ENCODE measurements at places on chromosomes 11 and 22.
A peak's percentile ranks its signal among the peaks of the same experiment; 100 is the strongest.

DNA sequence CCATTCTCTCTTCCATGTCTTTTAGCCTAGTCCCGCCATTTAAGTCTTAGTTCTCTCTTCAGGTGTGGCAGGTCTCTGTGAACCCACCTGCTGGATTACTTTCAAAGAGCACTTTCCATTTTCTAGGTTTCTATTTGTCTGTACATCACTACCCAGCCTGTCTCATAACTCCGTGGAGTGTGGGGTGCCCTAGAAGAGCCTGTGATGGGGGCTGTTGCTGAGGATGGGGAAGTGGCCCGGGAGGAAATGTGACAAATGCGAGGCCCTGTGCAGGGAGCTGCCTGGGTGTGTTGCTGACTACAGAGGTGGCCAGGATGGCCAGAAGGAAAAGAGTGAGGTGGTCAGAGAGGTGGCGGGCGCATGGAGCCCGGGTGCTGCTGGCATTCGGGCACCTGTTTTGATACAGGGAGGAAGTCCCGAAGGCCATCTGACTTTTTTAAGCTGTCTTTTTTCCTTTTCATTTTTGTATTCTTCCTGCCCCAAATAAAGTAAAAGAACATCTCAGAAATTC, 10.7 kb downstream of the DGCR8 start:
- no peak for DNase-seq

- no peak for DNase-seq
These were observed 667 bp downstream of the CD81 start for GRCh38 chr11:2377511-2378443.

- DNase-seq, result peak; percentile 82
These were observed 11.9 kb upstream of the MDK start for GRCh38 chr11:46369458-46370152.

- DNase-seq, result no peak
These were observed 83.7 kb downstream of the CDKN1C start for GRCh38 chr11:2801711-2802388.

- DNase-seq, result no peak
These were observed 17.0 kb upstream of the SCGB1A1 start for GRCh38 chr11:62401811-62402210.

- DNase-seq, result no peak
These were observed 23.4 kb upstream of the GPR83 start for GRCh38 chr11:94424662-94425061.

DNA sequence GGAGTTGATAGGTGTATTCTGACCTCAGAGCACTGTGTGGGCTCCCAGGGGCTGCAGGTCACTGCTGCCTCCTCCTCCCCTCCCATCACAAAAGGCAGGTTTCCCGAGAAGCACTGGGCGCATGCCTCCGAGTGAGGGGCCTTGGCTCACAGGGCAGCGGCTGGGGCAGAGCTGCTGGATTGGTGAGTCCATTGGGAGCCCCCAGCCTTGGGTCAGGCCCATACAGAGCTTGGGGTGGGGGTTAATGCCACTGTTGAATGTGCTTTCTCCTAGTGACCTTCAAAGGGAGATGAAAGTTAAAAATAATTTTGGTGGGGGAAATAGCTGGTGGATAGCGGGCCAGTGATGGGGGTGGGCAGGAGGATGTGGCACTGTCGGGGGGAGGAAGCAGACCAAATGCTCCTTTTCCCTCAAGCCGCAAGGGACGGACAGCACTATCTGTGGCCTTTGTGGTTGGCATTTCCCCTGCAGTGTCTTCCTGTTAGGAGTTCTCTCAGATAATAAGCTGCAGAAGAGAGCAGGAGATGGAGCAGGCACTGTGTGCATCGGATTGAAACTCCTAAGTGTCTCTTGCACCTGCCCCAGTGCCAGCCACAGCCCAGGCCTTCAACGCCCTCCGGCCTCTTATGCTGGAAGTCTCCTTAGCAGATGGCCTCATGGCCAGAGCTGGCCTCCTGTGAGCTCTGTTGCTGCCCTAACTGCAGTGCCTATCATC, 3.2 kb downstream of the TUBA8 start:
- DNase-seq, result no peak

GRCh38 chr22:20615533-20616450, 108.4 kb downstream of the MED15 start:
- DNase-seq, result no peak

- no peak for DNase-seq
These were observed 50.5 kb upstream of the TSKU start for GRCh38 chr11:76732643-76733042.

- DNase-seq, result no peak
These were observed 33.0 kb downstream of the MOB2 start for GRCh38 chr11:1453611-1454034.

GRCh38 chr11:102590276-102591049, 34.7 kb downstream of the MMP20 start:
- no peak for DNase-seq

- DNase-seq, result no peak
These were observed 1717.1 kb upstream of the RAG2 start for GRCh38 chr11:38315151-38315550.

DNA sequence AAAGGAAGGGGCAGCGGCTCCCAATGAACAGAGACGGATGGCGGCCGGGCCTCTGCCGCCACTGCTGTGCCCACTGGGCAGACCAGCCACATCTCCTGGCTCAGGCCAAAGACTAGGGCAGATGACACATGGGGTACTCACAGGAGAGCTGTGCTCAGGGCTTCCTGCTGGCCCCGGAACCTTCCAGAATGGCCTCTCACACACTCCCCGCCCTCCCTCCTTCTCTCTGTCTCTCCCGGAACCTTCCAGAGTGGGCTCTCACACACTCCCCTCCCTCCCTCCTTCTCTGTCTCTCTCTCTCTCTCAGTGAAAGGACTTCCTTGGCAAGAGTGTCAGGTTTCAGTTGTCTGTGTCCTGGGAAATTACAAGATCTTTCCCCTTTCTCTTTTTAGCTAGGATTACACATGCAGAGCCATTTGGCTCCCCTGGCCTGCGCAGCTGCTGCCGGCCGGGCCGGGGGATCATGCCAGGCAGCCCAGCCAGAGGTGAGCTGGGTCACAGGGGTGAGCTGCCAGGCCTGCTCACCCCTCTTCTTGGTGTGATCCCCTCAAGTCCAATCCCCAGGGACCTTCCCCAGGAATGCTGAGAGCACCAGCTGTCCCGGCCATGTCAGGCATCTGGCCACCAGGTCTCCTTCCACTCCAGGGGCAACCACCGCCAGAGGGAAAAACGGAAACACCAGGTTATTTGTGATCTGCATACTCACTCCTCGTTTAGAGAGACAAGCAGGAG, 45.3 kb upstream of the ADA2 start:
- no peak for DNase-seq

DNA sequence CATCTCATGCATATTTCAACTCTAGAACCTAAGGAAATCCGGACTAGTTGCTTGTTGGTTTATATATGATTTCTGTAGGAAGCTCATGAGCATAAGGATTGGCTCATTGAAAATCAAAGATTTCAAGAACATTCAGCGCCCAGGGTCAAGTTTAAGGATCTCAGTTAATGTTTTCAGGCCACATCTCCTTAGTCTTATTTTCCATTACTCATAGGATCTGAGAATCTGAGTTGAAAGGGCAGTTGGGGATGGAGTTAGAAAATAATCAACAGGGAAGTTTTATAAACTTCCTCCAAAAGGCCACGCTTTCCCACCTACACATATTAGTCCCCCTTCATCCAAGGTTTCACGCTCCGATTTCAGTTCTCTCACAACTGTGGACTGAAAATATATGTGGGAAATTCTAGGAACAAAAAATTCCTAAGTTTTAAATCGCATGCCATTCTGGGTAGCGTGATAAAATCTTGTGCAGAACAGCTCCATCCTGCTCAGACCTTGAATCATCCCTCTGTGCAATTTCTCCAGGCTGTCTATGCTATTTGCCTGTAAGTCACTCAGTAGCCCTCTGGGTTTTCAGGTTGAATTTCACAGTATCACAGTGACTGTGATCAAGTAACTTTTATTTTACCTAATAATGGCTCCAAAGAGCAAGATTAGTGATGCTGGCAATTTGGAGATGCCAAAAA, 160.2 kb downstream of the KIRREL3 start:
- DNase-seq, result no peak

GRCh38 chr11:23398052-23398451, 537.8 kb upstream of the CCDC179 start:
- no peak for DNase-seq

DNA sequence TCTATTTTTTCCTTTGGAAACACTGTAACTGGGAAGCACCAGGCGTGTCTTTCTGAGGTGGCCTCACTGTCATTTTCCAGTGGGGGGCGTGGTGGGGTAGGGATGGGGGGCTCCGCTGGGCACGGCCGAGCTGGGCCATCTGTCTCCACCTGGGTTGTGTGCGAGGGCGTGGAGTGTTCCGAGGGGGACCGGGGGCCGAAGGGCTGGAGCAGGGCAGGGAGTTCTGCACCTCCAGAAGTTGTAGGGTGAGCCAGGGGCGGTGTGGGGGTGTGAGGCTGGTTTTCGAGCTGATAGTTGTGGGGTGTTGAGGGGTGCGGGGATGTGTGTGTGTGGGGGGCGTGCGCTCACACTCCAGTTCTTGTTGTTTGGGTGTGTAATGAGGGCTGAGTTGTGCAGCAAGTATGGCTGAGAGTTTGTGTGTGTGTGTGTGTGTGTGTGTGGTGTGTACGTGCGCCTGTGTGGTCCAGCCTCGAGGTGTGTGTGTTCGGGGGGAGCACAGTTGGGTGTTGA, 10.8 kb downstream of the YPEL4 start:
- no peak for DNase-seq

DNA sequence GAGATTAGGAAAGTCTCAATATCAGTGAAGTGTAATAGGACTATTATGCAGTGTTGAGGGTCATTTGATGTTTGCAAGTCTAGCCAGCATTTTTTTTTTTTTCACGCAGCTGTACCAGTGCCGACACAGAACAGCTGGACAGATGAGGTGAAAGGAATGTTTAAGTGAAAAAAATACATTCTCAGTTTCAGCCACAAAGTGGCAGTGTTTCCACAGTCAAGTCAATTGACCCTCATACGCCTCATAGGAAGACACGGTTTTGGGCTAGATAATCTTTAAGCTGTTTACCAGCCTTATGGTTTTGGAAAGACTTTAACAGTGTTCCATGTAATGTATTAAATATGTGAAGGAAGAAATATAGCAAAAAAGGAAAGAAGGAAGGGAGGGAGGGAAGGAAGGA, 349.9 kb upstream of the ANO3 start:
- DNase-seq, result no peak

DNA sequence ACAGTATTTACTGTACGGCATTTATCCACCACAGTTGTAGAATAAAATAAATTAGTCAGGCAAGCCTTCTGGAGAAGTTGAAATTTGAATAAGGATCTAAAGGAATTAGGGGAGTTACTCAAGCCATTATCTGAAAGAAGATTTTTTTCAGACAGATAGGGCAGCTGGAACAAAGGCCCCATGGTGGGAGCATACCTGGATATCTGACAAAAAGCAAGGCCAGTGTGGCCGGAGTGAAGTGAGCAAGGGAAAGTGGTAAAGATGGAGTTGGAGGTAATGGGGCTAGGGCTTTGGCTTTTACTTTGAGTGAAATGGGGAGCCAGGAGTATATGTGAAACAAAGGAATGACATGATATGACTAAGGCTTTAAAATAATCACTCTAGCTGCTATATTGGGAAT, 45.7 kb upstream of the PSMA1 start:
- no peak for DNase-seq

DNA sequence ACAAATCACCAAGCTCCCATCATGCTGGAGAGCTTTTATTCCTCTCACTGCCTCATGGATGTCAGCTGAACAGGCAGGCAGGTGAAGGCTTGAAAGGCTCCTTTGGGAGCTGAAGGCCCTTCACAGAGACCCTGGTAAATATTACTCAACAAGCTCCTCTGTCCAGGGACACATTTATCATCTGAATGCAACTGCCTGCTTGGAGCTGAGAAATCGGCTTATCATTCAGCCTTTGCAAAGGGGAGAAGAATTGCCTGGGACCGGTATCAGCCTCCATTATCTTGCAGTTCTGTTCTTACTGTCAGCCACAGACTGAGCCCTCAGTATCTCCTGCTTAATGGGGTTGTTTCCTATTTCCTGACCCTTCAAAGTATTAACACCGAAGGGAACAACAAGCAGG, 113.8 kb upstream of the PITPNB start:
- no peak for DNase-seq

- no peak for DNase-seq
These were observed 72.3 kb downstream of the BBOX1 start for GRCh38 chr11:27112946-27113345.

DNA sequence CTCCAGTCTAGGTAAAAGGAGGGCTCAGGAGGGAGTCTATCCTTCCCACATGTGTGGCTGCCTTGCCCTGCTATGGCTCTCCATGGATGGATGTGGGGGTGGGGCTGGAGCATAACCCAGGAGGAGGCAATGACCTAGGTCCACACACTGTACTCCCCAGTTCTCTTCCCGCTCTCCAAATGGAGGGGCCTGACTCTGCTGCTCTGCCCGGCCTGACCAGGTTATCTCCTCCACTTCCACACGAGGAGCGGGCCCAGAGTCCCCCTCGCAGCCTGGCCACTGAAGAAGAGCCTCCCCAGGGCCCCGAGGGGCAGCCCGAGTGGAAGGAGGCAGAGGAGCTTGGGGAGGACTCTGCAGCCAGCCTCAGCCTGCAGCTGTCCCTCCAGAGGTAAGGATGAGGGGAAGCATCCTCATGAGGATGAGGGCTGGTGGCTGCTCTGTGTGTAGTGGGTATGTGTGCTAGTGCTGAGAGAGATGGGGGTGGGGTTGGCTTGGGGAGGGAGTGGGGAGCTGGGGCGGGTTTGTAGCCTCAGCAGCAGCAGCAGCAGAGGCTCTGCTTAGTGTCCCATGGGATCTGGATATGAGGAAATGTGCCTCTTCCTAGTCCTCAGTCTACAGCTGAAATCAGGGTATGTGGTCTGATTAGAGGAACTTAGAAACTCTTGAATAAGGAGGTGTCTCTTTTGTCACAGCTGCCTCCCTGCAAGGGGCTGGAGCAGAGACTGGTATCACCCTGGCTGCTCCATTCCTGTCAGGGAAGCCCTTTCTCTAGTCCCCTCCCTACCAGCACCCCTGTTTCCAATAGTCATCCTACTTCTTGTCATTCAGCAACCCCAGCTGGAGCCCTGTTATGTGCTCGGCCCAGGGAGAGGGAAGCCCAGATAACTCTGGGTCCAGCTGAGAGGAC, 54.1 kb downstream of the CEP164 start:
- no peak for DNase-seq

DNA sequence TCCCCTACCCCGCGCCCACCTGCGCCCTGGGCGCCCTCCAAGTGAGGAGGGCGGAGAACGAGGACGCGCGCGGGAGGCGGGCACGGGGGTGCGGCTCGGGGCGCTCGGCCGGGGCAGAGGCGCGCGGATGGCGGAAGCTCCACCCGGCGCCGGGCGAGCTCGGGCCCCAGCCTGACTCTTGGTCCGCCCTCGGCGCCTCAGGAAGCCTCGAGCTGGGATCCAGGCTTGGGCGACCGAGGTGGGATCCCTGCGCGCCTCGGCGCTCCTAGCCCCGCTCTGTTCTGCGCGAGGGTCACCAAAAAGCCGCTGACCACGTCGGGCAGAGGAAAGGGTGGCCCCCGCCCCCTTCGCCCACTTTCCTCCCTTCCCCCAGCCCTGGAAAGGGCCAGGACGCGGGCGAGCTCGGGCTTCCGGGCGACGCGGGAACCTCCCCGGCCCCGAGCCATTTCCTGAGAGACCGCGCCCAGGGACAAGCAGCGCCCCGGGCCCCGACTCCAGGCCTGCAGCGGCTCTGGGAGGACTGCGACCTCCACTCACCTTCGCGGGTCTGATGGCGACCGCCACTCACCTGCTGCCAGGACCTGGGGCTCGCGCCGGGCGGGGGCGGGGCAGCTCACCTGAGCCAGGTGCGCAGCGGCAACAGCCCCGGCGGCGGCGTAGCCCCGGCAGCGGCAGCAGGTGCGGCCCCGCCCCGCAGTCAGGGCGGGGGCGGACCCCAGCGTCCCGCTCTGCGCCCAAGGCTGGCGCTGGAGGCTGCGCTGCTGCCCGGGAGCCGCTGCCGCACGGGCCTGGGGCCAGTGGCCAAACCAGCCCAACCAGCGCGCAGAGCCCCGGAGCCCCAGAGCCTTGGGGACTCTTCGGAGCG, 2.2 kb upstream of the SIGIRR start:
- DNase-seq, result no peak

Measured in RCC 7860 (cell line).